ENCODE measurements at places on chromosomes 4 and X.

DNA sequence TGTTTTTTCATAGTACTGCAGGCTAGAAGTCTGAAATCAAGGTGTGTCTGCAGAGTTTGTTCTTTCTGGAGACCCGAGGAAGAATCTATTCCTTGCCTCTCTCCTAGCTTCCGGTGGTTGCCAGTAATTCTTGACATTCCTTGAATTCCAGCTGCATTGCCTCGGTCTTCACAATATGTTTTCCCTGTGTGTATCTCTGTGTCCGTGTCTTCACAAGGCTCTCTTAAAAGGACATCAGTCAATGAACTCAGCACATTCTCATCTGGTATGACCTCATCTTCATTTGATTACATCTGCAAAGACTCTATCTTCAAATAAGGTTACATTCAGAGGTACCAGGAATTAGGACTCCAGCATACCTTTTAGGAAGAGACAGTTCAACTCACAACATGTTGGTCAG, 163.4 kb downstream of the BANK1 start:
- peak; percentile 77 for DNase-seq

DNA sequence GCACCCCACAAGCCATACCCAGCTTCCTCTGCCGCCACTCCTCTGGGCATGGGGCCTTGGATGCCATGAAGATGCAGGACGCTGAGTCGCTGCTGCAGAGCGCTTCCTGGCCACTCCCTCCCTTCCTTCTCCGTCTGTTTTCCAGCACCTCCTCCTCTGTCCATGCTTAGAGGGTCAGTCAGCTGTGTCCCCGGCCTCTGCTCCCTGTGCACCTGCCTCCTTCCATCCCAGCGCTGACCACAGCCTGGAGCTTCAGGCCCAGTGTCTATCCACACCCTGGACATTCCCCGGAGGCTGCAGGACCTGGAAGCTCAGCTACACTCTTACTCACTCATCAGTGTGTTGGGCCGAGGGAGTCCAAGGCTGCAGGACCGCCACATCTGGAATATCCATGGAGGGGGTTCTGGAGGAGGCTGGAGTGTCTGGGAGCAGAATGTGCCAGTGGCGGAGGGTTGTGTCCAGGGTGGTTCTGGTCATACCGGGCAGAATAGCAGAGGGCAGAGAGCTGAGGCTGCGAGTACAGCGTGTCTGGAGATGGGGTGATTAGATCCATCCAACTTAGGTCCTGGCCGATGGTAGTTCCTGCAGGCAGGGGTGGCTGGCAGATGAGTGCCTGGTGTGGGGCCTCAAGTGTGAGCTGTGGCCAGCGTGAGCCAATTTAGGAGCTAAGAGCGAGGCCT, 58.6 kb upstream of the ADRA2C start:
- no peak for DNase-seq

- no peak for DNase-seq
Observed at GRCh38 chr4:22721204-22721603, 28.5 kb downstream of the GBA3 start.

- DNase-seq, result no peak
Observed at GRCh38 chr4:140790171-140790570, 34.0 kb upstream of the TBC1D9 start.

GRCh38 chr4:162891788-162892707, 274.6 kb downstream of the NAF1 start:
- peak; percentile 2 for DNase-seq

GRCh38 chr4:129583868-129584267, 487.9 kb downstream of the C4orf33 start:
- peak; percentile 20 for DNase-seq

GRCh38 chrX:150570512-150570911, 2.1 kb downstream of the MTM1 start:
- no peak for DNase-seq

- peak; percentile 70 for DNase-seq
Observed at GRCh38 chr4:27684610-27685011, 824.0 kb downstream of the STIM2 start.

- no peak for DNase-seq
Observed at GRCh38 chrX:150377005-150377404, 13.9 kb downstream of the MAMLD1 start.
